AG04450 (cell line): ENCODE measurements at places on chromosomes 3 and 15.

DNA sequence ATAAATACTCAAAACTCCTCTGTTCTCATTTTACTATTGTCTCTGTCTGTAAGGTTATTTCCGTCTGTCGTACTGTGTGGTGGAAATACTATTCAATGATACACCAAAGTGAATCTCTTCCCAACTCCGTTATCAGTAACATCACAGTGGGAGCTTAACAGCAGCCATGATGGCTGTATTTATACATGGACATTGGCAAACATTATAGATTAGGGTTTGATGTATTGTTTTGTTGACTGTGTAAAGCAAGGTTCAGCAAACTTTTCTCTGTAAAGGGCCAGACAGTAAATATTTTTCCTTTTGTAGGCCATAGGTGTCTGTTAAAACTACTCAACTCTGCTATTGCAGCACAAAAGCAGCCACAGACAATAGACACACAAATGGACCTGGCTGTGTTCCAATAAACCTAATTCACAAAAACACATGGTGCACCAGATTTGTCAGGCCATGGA is 23.2 kb downstream of the LIPC start:
- DNase-seq, result no peak

GRCh38 chr15:81256916-81257315 is 60.2 kb downstream of the IL16 start:
- DNase-seq, result no peak

- no peak for DNase-seq
Measured at GRCh38 chr15:54149115-54149531, 170.9 kb downstream of the UNC13C start.

- no peak for DNase-seq
Measured at GRCh38 chr3:66495668-66496045, 5.2 kb downstream of the LRIG1 start.

DNA sequence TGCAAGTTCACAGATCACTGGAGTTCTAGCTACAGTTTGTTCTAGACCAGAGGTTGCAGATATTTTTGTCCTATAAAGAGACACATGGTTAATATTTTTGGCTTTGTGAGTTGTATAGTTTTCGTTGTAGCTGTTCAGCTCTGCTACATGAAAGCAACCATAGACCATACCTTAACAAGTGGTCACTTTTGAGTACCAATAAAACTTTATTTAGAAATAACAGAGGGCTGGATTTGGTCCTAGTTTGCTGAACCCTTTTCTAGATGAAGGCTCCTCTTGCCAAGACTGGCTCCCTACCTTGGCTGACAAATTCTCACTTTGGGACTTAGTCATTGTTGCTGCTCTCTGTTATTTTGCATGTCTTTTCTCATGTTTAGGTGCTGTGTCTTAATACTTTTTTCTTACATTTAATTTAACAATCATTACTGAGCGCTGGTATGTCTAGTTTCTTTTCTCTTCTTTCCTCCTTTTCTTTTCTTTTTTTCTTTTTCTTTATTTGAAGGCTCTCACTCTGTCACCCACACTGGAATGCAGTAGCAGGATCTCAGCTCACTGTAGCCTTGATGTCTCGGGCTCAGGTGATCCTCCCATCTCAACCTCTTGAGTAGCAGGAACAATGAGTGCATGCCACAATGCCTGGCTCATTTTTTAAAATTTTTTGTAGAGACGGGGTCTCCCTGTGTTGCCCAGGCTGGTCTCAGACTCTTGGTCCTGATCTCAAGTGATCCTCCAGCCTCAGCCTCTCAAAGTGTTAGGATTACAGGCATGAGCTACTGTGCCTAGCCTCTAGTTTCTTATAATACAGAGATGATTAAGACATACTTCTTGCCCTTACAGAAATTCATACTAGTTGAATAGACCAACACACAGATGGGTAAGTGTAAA is 227.5 kb downstream of the PTPRG start:
- DNase-seq, result no peak

DNA sequence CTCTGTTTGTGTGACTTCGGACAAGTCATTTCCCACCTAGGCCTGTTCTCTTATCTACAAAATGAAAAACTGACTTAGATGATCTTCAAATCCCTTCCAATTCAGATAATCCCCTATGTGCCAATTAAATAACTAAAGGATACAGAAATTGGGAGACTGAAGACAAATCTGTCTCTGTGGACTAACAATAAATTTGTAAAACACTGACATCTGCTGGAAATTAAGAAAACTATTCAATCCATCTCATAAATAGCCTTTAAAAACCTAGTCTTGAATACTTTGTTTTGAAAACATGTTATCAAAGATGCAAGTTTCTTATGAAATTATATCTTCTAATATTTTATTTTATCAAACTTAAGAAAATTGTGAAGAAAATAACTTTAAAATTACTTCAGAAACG is 38.3 kb downstream of the MTHFS start:
- no peak for DNase-seq

DNA sequence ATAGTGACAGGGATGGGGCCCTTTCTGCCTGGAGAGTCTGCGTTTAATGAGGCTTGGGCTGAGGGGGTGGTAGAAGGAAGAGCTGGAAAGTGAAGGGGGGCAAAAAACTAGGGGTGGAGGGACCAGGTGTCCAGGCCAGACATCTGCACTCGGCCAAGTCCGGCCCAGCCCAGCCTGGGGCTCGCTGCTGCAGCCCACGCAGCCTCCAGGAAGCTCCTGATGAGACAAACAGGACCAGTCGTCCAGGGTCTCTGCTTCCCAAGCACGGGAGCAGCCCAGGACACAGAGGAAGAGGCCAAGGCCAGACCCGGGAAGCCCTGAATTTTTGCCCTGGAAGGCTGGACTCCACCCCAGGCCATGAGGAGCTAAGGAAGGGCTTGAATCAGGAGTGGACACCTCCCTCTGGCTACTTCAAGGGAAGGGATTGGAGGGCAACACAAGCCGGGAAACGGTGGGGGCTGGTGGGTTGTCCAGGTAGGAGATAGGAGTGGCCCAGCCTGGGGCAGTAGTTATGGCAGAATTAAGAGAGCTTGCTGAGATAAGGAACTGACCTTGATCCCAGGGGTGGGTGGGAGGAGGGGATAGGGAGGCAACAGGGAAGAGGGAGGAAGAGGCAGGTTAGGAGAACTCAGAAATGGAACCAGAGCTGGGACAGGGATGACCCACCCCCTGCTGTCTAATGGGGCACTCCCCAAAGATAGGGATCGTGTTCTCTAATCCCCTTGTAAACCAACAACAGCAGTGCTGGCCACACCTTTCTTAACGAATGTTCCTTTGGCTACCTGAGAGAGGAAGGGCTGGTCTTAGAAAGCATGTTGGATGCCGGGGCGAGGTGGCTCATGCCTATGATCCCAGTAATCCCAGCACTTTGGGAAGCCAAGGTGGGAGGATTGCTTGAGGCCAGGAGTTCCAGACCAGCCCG is 89.5 kb downstream of the ANP32A start:
- DNase-seq, result no peak

- peak; percentile 24 for DNase-seq
Measured at GRCh38 chr3:132343018-132343612, 25.9 kb downstream of the ACP3 start.

- DNase-seq, result no peak
Measured at GRCh38 chr15:100141311-100142001, 200.3 kb downstream of the ADAMTS17 start.

- no peak for DNase-seq
Measured at GRCh38 chr3:25895031-25895430, 105.1 kb downstream of the OXSM start.
